Lung microvascular endothelial cell (primary cell): ENCODE measurements at places on chromosomes 1 and 21. TPM values are rescaled to one million over a fixed set of nuclear protein-coding genes. Genes with fewer than 3 reads are reported as not detected.

The FCER1G gene
- total RNA-seq, result not detected in 2 replicates

The ZNF281 gene
- 14.4 and 18.8 TPM in 2 replicates for total RNA-seq

The IQGAP3 gene
- 3.0 and 7.0 TPM in 2 replicates for total RNA-seq

The GJA8 gene
- not detected in 2 replicates for total RNA-seq

The AK4 gene
- total RNA-seq, result 10.5 and 26.4 TPM in 2 replicates

The AGO4 gene
- total RNA-seq, result 22.4 and 37.9 TPM in 2 replicates

The SLC25A34 gene
- total RNA-seq, result 0.22 and 0.60 TPM in 2 replicates

The PAPPA2 gene
- total RNA-seq, result under 0.01 and 0.22 TPM in 2 replicates

The ZSWIM5 gene
- total RNA-seq, result 4.8 and 10.1 TPM in 2 replicates

The CD1D gene
- under 0.01 TPM in 2 replicates for total RNA-seq

The TSPEAR gene
- total RNA-seq, result under 0.01 TPM in 2 replicates

The FMO2 gene
- 0.20 TPM in 1 of 2 replicates, not detected in the other for total RNA-seq

The SPRR2A gene
- not detected in 2 replicates for total RNA-seq

The ATAD3C gene
- total RNA-seq, result under 0.01 TPM in 2 replicates

The IFI44 gene
- total RNA-seq, result 3.2 and 15.0 TPM in 2 replicates

The SERINC2 gene
- 5.2 and 9.1 TPM in 2 replicates for total RNA-seq
